Activated naive CD4-positive, alpha-beta T cell treated with anti-CD3 and anti-CD28 coated beads for 36 hours (primary cell): ENCODE measurements at places on chromosomes 6 and 20.

DNA sequence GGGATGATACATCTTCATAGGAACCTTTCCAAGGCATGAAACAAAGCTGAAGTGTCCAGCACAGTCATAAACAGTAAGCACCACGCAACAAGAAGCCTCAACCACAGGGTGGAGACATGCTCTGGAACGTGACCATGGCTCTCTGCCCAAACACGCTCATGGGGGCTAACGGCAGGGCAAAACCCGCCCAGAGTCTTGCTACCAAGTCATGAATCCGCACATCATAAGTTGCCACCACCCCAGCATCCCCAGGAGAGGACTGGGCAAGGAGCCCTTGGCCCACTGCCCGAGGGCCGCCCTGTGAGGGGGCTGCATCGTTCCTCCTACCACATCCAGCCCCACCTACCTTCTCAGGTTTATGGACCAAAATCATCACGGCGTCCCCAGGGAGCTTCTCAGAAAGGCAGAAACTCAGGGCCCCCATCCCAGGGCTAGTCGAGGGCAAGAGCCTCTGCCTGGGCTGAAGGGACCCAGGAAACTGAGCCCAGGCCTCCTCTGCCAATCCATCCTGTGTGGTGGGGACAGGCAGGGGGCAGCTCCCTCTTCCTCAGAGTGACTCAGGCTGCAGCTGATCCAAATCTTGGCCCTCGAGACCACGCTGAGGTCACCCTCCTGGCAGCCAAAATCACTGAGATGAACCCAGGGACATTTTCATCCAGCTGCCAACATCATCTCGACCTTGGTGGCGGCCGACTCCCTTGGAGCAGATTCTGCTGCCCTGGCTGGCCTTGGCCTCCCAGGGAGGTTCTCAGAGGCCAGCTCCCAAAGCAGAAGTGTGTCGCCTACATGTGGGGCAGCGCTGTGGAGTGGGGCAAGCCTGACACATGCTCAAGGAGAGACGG lies 42.6 kb downstream of the BMP7 start:
- DNase-seq: no peak
- H3K27me3 ChIP-seq: peaks cover 6% of the 10 kb centered on the region
- H3K4me3 ChIP-seq: no peak overlapping the region
- no peaks in the 10 kb centered on the region for H3K36me3 ChIP-seq
- no peaks in the 10 kb centered on the region for H3K4me1 ChIP-seq
- no peak overlapping the region for H3K27ac ChIP-seq

GRCh38 chr20:37190354-37191112 lies 11.2 kb upstream of the MROH8 start:
- peak overlapping the region; percentile 83 for H3K27ac ChIP-seq
- no peak overlapping the region for H3K4me3 ChIP-seq
- H3K4me1 ChIP-seq: peaks cover 72% of the 10 kb centered on the region
- H3K36me3 ChIP-seq: peaks cover 40% of the 10 kb centered on the region
- no peaks in the 10 kb centered on the region for H3K27me3 ChIP-seq

- no peak overlapping the region for H3K27ac ChIP-seq
- no peaks in the 10 kb centered on the region for H3K36me3 ChIP-seq
- H3K27me3 ChIP-seq: no peaks in the 10 kb centered on the region
- no peak overlapping the region for H3K4me3 ChIP-seq
- H3K4me1 ChIP-seq: no peaks in the 10 kb centered on the region
These were observed 485.5 kb downstream of the CD109 start for GRCh38 chr6:74181471-74181870.

DNA sequence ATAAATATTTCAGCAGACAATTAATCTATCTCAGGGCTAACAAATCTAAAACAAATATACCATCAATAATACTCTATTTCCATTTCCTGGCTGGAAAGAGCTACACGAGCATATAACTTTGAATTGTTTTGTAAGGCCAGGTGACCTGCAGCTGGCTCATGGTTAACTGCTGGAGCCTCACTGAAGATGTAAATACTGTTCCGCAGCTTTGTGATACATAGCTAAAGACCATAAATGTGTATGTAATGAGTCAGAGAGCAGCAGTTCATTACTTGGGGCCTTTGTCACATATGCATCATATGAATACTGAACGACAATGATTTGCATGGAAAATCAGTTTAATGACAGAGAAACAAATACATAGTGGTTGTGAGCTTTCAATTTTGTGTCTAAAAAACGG lies 109.4 kb upstream of the CCN2 start:
- H3K27me3 ChIP-seq: no peaks in the 10 kb centered on the region
- no peaks in the 10 kb centered on the region for H3K4me1 ChIP-seq
- no peaks in the 10 kb centered on the region for H3K36me3 ChIP-seq
- no peak overlapping the region for H3K27ac ChIP-seq

DNA sequence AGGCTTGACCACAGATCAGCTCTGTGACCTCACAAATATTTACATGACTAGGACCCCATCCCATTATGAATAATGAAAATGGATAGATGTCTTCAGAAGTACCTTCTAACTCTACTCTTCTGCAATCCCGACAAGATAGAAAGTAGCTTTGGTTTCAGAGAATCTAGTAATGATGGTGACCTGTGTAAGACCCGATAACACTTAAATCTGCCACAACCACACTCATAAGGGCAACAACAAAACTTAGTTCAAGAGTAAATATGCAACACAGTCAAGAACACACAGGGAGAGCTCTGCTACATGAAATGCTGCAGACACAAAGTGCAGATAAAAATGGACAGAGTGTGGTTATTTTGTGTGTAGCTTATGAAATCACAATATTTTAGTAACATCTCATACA lies 9.6 kb downstream of the CHD6 start:
- H3K27me3 ChIP-seq: no peaks in the 10 kb centered on the region
- DNase-seq: no peak
- no peak overlapping the region for H3K4me3 ChIP-seq
- H3K36me3 ChIP-seq: peaks cover 1% of the 10 kb centered on the region
- H3K4me1 ChIP-seq: peaks cover 46% of the 10 kb centered on the region
- peak overlapping the region; percentile 43 for H3K27ac ChIP-seq

DNA sequence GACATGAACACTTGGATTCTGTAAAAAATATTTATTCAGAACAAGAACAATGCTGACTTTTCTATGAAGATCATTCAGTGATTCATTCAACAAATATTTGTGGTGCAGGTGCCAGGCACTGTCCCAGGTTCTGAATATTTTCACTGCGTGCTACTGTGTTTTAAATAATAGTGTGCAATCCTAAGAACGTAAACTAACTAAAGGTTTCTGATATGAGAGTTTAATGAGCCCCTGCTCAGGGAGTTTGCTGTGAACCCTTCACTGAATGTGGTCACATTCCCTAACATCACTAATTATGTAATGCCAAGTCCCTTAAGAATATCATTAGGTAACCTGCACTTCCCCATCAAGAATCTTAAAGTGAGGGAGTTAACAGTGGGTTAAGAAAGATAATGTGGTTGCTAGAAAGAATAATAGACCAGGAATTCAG lies 1.7 kb upstream of the TMEM170B start:
- H3K27me3 ChIP-seq: peaks cover 9% of the 10 kb centered on the region
- peak; percentile 49 for DNase-seq
- no peak overlapping the region for H3K27ac ChIP-seq
- H3K4me3 ChIP-seq: peak overlapping the region; percentile 16
- peaks cover 9% of the 10 kb centered on the region for H3K4me1 ChIP-seq

DNA sequence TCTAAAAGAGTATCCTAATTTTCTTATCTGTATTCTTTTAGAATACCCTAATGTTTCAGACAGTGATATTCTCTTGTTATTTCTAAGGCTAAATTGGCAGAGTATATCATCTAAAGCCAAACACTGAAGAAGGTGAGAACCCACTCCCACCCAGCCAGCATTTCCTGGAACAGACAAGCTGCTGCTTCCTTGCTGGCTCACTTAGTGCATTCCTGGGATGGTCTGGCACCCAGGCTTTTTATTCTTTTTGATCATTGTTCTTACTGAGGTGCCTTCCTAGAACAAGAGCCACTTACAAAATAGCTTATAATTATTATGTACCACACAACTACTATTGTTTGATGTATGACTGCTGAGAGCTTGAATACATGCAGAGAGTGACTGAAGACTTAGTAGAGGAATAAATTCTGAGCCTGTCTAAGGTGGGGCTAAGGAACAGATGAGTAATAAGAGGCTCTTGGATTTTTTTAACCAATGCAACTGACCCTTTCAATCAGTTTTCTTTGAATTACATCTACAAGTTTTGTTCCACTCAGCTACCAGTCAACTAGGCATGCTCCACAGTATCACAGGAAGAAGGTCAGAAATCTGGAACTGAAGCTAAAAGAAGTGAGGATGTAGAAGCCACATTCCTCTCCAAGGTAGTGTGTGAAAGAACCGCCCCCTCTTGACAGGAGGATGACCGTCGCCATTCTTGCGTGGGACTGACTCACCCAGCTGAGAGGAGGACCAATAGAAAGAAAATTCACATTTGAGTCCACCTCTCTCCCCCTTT lies 30.1 kb downstream of the PRPH2 start:
- no peak overlapping the region for H3K4me3 ChIP-seq
- peaks cover 19% of the 10 kb centered on the region for H3K36me3 ChIP-seq
- peaks cover 38% of the 10 kb centered on the region for H3K4me1 ChIP-seq
- peak overlapping the region; percentile 44 for H3K27ac ChIP-seq
- peak; percentile 27 for DNase-seq

DNA sequence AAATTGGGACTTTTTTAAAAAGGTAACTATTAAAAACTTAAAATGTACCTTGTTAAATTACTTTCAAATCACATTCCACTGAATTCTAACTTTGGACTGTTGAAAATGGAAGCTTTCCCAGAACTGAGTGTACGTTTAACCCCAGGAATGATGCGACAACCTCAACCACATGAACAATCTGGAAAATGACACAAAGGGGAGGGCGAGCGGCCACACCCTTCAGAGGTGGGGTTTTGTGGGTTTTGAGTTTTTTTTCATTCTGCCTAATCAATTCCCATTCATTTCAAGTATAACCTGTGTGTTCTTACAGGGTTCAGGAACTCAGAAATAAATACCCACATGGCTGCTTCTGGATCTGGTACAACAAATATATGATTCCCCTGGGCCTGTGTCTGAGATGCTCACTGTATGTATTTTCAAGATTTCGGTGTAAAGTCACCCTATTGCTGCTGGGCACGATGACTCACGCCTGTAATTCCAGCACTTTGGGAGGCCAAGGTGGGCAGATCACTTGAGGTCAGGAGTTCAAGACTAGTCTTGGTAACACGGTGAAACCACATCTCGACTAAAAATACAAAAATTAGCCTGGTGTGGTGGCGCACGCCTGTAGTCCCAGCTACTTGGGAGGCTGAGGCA lies 21.6 kb downstream of the CNKSR3 start:
- no peak for DNase-seq
- no peak overlapping the region for H3K4me3 ChIP-seq
- no peak overlapping the region for H3K27ac ChIP-seq
- H3K4me1 ChIP-seq: no peaks in the 10 kb centered on the region
- H3K27me3 ChIP-seq: no peaks in the 10 kb centered on the region

DNA sequence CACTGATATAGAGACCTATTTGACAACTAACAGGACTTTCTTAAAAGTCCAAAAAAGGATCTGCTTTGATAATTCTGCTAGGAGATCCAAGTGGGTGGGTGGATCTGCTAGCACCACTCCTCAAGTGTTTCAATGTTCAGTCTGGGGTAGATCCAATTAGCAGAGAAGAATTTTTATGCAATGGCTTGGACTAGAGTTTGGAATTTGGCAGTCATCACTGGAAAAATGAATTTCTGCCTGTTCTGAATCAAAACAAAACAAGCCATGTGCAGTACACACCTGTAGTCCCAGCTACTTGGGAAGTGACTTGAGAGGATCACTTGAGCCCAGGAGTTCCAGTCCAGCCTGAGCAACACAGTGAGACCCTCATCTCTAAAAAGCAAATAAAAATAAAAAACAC lies 12.6 kb upstream of the GNMT start:
- H3K4me1 ChIP-seq: no peaks in the 10 kb centered on the region
- H3K27me3 ChIP-seq: no peaks in the 10 kb centered on the region
- DNase-seq: no peak
- H3K27ac ChIP-seq: no peak overlapping the region
- peaks cover 6% of the 10 kb centered on the region for H3K36me3 ChIP-seq

- DNase-seq: no peak
- H3K4me1 ChIP-seq: peaks cover 14% of the 10 kb centered on the region
- no peaks in the 10 kb centered on the region for H3K36me3 ChIP-seq
- H3K27me3 ChIP-seq: no peaks in the 10 kb centered on the region
- no peak overlapping the region for H3K4me3 ChIP-seq
These were observed 31.8 kb upstream of the CCDC167 start for GRCh38 chr6:37531437-37532036.

- peaks cover 35% of the 10 kb centered on the region for H3K4me1 ChIP-seq
- no peak overlapping the region for H3K4me3 ChIP-seq
- peak; percentile 62 for DNase-seq
- H3K36me3 ChIP-seq: no peaks in the 10 kb centered on the region
These were observed 91.8 kb upstream of the NHSL1 start for GRCh38 chr6:138590796-138591709.
